M059J (cell line): ENCODE measurements at places on chromosomes 1 and 21. TPM values are rescaled to one million over a fixed set of nuclear protein-coding genes. Genes with fewer than 3 reads are reported as not detected.

The CD1B gene
- total RNA-seq, result not detected in 2 replicates

The TSPAN2 gene
- total RNA-seq, result 0.69 and 1.4 TPM in 2 replicates

The ASTN1 gene
- total RNA-seq, result 0.02 TPM in 1 of 2 replicates, not detected in the other

The CD52 gene
- total RNA-seq, result not detected in 2 replicates

The SLC1A7 gene
- 0.25 TPM in 1 of 2 replicates, not detected in the other for total RNA-seq

The SPRR2D gene
- not detected in 2 replicates for total RNA-seq

The TTC34 gene
- total RNA-seq, result 0.05 and 0.07 TPM in 2 replicates

The KRTAP12-2 gene
- not detected in 2 replicates for total RNA-seq

The CD247 gene
- not detected in 2 replicates for total RNA-seq
